Omental fat pad (tissue), 4 donors: ENCODE measurements at places on chromosomes 4 and X. TPM values are rescaled to one million over a fixed set of nuclear protein-coding genes. Genes with fewer than 3 reads are reported as not detected.

Gene SLC10A4
- total RNA-seq = not detected

Gene TMPRSS11F
- not detected for total RNA-seq

Gene PDGFC
- 22.5 TPM for total RNA-seq

Gene AFF2
- 14.5 TPM for total RNA-seq

GRCh38 chr4:96753216-96753615 lies 913.3 kb downstream of the PDHA2 start:
- DNase-seq = no peak

GRCh38 chrX:16210061-16210460 lies 42.8 kb downstream of the MAGEB17 start:
- DNase-seq = no peak

GRCh38 chr4:81743731-81744435 lies 272.2 kb upstream of the RASGEF1B start:
- no peak for DNase-seq
